ENCODE measurements at places on chromosomes 12 and 14. TPM values are rescaled to one million over a fixed set of nuclear protein-coding genes. Genes with fewer than 3 reads are reported as not detected.

The NTS gene
- total RNA-seq = not detected

The MORN3 gene
- total RNA-seq = 1.1 TPM

The PLEKHH1 gene
- 0.38 TPM for total RNA-seq

The CD163L1 gene
- total RNA-seq = 3.8 TPM

The LRCOL1 gene
- 0.09 TPM for total RNA-seq

The CMKLR1 gene
- 0.28 TPM for total RNA-seq
